ENCODE measurements at places on chromosomes 1 and 21. TPM values are rescaled to one million over a fixed set of nuclear protein-coding genes. Genes with fewer than 3 reads are reported as not detected.
A peak's percentile ranks its signal among the peaks of the same experiment; 100 is the strongest.

DNA sequence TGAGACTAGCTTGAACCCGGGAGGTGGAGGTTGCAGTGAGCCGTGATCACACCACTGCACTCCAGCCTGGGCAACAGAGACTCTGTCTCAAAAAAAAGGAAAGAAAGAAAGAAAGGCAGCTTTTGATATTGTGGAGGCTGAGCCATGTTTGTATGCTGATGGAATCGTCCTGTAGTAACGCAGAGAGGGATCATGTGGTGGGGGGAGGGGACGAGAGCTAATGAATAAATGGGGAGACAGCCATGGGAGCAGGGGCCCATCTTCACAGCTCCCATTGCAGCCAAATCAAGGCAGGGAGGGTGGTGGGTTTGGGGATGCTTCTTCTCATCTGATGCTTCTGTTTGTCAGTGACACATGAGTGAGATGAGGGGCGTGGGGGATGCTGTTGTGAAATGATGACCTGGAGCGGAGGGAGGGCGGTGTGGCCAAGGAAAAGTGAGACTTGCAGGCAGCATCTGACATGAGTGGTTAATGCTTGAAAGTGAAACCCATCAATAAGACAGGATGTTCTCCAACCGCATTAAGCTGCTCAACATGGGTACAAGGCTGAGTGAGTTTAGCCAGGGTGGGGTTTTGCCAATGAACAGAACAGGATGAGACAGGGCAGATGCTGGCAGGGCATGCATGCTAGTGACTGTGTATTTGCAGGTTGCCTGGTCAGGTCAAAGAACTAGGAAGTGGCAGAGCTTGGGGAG, 16.7 kb downstream of the SPATA21 start:
- H3K4me1 ChIP-seq, result peaks cover 4% of the 10 kb centered on the region
- H3K36me3 ChIP-seq, result no peaks in the 10 kb centered on the region
- no peak overlapping the region for H3K4me3 ChIP-seq
- no peaks in the 10 kb centered on the region for H3K27me3 ChIP-seq
- no peak for DNase-seq

GRCh38 chr1:83670909-83671565, 327.9 kb downstream of the TTLL7 start:
- no peak for DNase-seq
- no peak overlapping the region for H3K27ac ChIP-seq
- no peak overlapping the region for H3K4me3 ChIP-seq
- no peaks in the 10 kb centered on the region for H3K4me1 ChIP-seq
- H3K36me3 ChIP-seq, result no peaks in the 10 kb centered on the region
- no peaks in the 10 kb centered on the region for H3K27me3 ChIP-seq

- no peak for DNase-seq
- H3K36me3 ChIP-seq, result no peaks in the 10 kb centered on the region
- no peak overlapping the region for H3K27ac ChIP-seq
- peaks cover 7% of the 10 kb centered on the region for H3K4me1 ChIP-seq
- H3K4me3 ChIP-seq, result no peak overlapping the region
Observed at GRCh38 chr1:909861-910310, 13.8 kb upstream of the SAMD11 start.

The DFFB gene
- 11.9 TPM for total RNA-seq

DNA sequence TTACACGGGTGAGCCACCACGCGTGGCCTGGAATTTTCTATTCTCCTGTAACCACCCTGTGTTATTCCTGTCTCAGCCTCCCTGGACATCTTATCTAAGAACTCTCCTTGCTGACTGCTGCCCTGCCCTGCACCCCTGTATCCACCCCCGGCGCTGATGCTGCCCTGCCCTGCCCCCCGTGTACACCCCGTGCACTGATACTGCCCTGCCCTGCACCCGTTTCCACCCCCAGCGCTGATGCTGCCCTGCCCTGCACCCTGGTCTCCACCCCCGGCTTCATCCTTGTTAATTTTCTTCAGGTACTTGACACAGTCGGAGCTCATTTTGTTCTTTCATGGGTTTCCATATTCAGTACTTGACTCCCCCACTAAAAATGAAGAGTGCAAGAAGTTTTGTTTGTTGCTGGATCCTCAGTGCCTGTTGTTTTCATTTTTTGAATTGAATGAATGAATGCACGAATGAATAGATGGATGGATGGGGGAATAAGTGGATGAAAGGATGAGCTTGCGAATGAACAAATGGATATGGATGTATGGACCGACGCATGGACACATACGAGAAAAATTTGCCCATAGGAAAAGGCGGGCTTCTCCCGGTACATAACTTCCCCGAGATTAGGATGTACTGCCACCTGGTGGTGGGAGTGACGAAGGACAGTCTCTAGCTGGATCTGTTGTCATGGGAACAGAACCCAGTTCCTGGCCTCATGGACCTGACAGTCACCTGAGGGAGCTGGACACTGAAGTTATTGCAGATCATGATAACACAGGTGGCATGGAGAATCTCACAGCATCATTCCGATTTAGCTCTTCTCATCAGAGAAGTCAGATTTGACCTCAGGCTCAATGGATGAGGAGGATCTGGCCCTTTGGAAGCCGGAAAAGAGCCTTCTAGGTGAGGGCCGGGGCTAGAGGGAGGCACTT, 14.9 kb downstream of the AADACL4 start:
- no peaks in the 10 kb centered on the region for H3K4me1 ChIP-seq
- no peak overlapping the region for H3K27ac ChIP-seq
- DNase-seq, result peak; percentile 88
- H3K27me3 ChIP-seq, result no peaks in the 10 kb centered on the region
- H3K36me3 ChIP-seq, result no peaks in the 10 kb centered on the region

DNA sequence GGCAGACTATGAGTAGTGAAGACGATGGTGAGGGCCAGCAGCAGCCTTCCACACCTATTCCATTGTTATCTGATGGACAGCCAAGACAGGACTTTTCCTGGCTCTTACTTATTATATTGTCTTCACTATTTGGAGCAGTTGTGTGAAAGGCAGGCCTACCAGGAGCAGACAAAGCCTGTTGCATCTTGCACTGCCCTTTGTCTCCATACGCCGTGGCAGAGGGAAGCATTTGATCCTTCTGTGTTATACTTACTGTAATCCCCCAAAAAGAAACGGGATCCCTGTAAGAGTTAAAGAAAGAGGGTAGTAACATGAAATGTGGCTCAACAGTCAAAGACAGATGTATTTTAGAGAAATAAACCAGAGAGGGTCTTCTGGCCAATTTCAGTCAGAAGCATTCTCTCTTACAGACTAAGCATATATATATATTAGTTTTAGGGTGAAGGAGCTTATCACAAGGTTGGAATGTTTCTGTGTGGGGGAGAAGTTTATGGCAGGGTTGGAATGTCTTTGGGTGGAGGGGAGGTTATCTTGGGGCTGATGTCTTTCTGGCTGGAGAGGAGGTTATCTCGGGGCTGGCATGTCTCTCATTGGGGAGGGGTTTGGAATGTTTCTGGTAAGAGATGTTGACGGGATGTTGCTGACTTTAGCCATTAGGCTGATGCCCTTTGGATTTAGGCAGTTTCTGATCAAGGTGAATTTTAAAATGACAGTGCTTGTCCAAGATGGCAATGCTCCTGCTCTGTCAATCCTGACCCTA, 23.4 kb upstream of the HSD3B1 start:
- H3K4me1 ChIP-seq, result no peaks in the 10 kb centered on the region
- H3K4me3 ChIP-seq, result no peak overlapping the region
- H3K36me3 ChIP-seq, result no peaks in the 10 kb centered on the region
- no peak overlapping the region for H3K27ac ChIP-seq
- no peak for DNase-seq
- H3K27me3 ChIP-seq, result no peaks in the 10 kb centered on the region

DNA sequence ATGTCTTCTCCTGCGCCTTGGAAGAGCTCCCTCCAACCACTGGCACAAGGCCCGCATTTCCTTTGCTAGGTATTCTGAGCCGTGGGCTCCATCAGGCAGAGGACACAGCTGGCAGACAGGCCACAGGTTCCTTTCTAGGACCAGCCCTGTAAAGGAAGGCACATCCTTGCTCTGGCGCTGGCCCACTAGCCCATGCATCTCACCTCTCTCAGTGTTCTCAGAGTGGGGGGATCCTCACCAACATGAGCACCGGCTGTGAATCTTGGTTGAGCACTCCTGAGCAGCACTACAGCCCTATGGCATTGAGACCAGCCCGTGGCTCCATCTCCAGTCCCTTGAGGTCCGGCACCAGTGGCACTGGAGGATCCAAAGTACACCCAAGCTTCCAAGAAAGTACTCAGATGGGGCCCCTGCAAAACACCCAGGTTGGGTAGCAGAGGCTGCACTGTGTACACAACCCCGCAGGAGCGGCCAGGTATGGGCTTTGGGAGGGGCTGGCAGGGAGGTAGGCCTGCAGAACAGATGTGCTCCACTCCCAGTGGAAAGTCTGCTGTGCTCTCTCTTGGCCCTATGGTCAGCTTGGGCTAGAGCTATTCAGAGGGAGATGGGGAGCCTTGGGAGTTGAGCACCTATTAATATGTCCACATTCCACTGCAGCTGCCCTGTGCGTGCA, 47.1 kb upstream of the PLPPR5 start:
- no peak overlapping the region for H3K4me3 ChIP-seq
- H3K36me3 ChIP-seq, result no peaks in the 10 kb centered on the region
- H3K27me3 ChIP-seq, result no peaks in the 10 kb centered on the region
- no peak overlapping the region for H3K27ac ChIP-seq

Measured in Karpas-422 (cell line).